ENCODE measurements at places on chromosomes 11 and 22. TPM values are rescaled to one million over a fixed set of nuclear protein-coding genes. Genes with fewer than 3 reads are reported as not detected.

DNA sequence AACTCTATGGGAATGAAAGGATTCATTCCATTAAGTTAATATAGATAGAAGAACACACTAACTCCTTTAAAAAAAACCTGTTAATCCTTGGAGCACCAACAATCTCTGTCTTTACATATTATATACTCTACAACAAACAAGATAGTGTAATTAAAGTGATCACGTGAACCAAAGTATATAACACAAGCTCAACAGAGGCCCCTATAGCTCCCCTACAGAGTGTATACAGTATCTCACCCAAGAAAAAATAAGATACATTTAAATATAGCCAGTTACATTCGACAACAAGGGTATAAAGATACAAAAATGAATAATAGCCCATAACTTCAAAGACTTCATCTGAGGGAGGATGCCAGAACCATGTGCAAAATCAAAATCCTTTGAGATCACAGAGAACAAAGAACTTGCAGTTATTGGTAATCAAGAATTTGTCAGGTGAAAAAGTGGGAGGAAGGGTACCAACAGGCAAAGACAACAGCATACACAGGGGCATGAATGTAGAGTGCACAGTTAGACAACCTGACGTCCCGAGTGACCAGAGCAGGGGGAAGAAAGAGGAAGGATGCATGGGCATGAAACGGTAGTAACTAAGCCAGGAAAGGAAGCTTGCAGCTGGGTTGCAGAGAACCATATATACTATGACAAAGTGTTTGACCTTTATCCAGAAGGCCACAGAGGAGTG lies 4.7 kb downstream of the FCHSD2 start:
- 0 out of 2 replicates have a peak overlapping the region, but pooled peaks have one; percentile 24 for H3K27ac ChIP-seq
- peaks cover 6% of the 10 kb centered on the region for H3K4me1 ChIP-seq
- no peaks in the 10 kb centered on the region for H3K27me3 ChIP-seq

- no peak overlapping the region for H3K4me3 ChIP-seq
- H3K4me1 ChIP-seq: no peaks in the 10 kb centered on the region
- H3K27ac ChIP-seq: no peak overlapping the region
- no peak for DNase-seq
Observed at GRCh38 chr22:17824457-17824856, 50.2 kb upstream of the BID start.

The SIK2 gene
- 4.1 TPM for polyA plus RNA-seq

GRCh38 chr11:83608571-83608970 lies 322.4 kb upstream of the CCDC90B start:
- no peak overlapping the region for H3K4me3 ChIP-seq
- H3K4me1 ChIP-seq: peaks cover 16% of the 10 kb centered on the region
- H3K36me3 ChIP-seq: no peaks in the 10 kb centered on the region
- no peaks in the 10 kb centered on the region for H3K27me3 ChIP-seq
- no peak overlapping the region for H3K27ac ChIP-seq

Measured in GM12878 (cell line).